Chondrocyte (in vitro differentiated cells): ENCODE measurements at places on chromosomes 5 and 9. TPM values are rescaled to one million over a fixed set of nuclear protein-coding genes. Genes with fewer than 3 reads are reported as not detected.

DNA sequence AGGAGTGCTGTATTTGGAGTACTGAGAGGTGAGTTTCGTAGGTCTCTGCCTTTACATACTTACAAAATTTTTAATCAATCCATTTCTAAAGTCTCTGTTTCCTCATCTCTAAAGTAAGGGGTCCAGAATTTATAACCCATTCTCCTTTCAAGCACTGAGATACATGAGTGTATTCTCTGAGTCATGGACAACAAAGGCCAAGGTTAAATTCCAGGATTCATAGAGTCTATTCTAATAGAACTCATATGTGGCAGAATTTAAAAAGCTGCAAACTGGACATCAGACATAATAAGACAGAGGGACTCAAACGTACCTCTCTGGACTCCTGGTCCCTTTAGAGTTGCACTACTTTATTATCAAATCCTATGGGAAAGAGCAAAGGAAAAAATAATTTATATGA is 112.5 kb upstream of the SLIT3 start:
- H3K36me3 ChIP-seq: no peaks in the 10 kb centered on the region
- H3K4me1 ChIP-seq: peaks cover 26% of the 10 kb centered on the region
- peaks cover 7% of the 10 kb centered on the region for H3K27me3 ChIP-seq
- no peak overlapping the region for H3K4me3 ChIP-seq
- no peak for DNase-seq

- H3K4me3 ChIP-seq: no peak overlapping the region
- DNase-seq: no peak
- H3K27ac ChIP-seq: no peak overlapping the region
- H3K27me3 ChIP-seq: no peaks in the 10 kb centered on the region
- H3K4me1 ChIP-seq: no peaks in the 10 kb centered on the region
- H3K36me3 ChIP-seq: no peaks in the 10 kb centered on the region
Measured at GRCh38 chr5:131256507-131256823, 7.4 kb upstream of the CDC42SE2 start.

DNA sequence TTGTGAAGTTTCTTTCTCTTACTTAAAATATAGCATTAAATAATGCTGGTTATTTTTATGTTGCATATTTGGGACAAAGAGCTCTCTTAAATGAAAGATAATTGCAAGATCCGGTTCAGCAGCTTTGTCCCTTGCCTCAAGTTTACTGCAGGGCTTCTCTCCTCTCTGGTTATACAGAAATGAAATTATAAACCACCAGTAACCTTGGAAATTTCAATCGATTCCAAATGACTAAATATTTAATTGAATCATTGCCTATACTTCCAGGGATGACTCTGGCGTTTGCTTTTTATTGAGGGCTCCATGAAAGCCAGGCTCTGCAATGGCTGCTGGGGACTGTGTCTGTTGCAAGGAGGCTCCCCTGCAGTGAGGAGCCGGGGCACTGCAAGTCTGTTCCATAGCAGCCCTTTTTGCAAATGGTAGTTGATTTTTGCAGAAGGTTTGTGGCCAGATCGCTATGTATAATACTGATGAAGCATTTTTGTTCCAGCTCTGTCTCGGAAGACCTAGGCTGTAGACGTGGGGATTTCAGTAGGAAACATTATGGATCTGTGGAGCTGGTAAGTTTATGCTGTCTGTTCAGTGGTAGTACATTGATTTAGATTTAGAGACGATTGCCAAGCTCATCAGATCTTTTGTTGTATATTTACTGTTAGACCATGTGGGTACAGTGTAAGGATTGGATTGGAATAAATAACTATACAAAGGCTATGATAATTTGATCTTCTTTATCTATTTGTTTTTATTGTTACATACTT is at the start of gene GARNL3:
GARNL3 (plus strand) TSS at position 313 of the 758 bp plus-strand sequence; CDS start at position 417, 104 bp downstream.
- no peak within 1 kb of the TSS for H3K27ac ChIP-seq
- H3K36me3 ChIP-seq: no peaks in the 10 kb centered on the region
- no peaks in the 10 kb centered on the region for H3K27me3 ChIP-seq
- DNase-seq: no peak
- H3K4me3 ChIP-seq: no peak within 1 kb of the TSS
- peaks cover 5% of the 10 kb centered on the region for H3K4me1 ChIP-seq

Gene CARTPT
- not detected in 3 replicates for total RNA-seq

Gene ARL14EPL
- not detected in 3 replicates for total RNA-seq

DNA sequence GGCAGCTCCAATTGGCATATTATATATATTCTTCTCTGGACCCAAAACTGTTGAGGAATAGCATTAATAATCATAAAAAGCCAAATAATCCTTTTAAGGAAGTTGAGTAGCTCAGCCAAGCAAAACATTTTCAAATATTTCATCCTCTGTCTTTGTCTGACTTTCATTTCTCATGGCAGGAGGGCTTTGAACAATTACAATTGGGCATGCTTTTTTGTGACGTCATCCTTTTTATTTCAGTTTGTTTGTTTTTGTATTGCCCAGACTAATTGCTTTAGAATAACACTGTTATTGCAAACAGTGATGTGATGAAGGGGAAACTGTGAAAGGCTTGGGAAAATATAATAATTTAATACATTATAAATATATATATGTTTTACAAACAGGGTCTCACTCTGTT is 65.2 kb upstream of the MAP1B start:
- DNase-seq: no peak
- no peak overlapping the region for H3K4me3 ChIP-seq
- H3K4me1 ChIP-seq: peaks cover 7% of the 10 kb centered on the region
- H3K27ac ChIP-seq: no peak overlapping the region

- no peaks in the 10 kb centered on the region for H3K27me3 ChIP-seq
- peak overlapping the region; percentile 98 for H3K27ac ChIP-seq
- peaks cover 8% of the 10 kb centered on the region for H3K36me3 ChIP-seq
- DNase-seq: no peak
Measured at GRCh38 chr5:149489605-149490037, 61.6 kb downstream of the CSNK1A1 start.

Gene TEK
- total RNA-seq: 0.89 to 2.8 TPM (median 2.7 TPM) in 3 replicates
